ENCODE measurements at places on chromosomes 16 and 17.

DNA sequence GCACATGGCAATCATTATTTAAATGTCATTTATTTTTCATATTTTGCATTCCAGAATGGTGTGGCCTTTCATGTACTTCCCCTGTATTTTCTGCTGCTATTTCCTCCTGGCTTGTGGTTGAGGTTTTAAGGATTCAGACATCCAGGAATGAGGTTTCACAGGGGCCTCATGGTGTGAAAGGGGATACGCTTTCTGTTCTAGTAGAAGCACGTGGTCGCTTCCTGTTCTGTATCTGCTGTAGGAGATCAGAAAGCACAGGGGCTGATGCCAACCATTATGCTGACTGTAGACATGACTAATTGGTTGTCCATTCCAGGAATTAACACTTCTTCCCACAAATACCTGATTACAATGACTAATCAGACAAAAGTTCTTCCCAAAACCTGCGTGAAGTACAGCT, 405.9 kb downstream of the SHISA9 start:
- DNase-seq = peak; percentile 85

DNA sequence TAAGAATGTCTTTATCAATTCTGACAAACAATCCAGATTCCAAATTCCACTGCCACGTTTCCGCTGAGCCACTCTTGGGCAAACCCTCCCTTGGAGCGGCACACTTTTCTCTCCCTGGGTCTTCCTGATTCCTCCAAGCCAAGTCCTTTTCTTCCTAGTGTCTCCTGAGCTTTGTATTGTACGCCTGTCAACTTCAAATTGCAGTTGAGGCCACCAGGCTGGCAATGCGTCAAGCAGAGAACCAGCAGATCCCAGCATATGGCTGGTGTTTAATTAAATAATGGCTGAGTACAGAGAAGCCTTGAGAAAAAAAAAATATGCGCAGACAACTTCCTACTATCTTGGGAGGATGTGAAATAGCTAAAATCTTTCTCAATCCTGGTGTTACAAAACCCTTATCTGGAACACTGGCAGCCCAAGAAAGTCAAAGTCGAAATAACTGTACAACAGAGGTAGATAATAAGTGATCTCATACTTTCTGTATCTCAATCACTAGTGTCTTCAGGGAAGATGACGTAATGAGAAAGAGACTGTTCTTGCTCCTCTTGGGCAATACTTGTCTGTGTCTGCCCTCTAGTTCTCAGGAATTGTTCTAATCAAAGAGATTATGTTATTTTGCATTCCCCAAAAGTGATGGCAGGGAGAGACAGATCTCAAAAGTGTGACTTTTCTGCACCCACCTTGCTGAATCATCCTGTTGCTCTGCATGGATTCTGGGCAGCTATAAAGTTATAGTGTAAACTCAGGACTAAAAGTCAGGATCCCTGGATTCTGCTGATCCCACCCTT, 15.0 kb downstream of the SMIM36 start:
- peak; percentile 42 for DNase-seq

DNA sequence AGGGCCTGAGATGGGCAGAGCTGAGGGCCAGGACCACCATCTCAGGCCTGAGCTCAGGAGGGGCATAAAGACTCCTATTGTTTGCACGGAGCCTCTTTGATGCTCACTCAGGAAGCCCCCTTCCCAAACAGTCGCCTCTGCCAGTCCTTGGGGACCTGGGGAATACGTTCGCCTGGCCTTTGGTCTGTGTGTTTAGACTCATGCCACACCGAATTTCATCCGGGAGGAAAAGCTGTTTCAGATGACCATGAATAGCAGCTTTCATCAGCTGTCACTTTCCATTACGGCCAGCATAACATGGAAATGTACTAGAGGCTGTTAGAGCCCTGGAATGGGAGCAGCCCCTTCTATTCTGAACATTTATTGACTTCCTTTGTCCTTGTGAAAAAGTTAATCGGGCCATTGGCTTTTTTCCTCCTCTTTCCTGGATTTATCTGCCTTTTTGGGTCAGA, 139.0 kb downstream of the HS3ST3A1 start:
- DNase-seq = no peak

DNA sequence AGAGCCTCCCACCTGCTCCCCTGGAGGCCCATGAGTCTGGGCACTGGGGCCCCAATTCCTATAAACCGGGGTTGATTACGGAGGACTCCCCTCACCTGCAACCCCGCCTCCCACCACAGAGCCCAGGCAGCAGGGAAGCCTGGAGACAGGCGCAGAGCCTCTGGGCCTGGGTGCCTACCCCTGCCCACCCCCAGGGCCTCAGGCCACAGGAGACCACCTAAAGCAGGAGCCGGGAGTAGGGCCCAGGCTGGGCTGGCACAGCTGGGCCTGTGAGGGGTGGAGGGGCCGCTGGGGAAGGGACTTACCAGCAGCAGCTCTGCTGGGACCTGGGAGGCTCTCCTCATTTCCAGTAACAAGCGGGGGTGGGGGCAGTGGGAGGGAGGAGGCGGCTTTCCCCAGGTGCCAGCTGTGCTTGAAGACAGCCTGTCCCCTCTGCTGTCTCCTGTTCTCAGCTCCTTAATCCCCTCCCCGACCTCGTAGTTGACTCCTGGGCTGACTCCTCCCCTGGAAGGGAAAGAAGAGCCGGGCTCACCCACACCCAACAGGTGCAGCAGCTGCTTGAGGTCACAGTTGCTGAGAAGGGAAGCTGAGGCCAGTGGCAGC, 46.8 kb downstream of the TMEM235 start:
- DNase-seq = peak; percentile 89

- DNase-seq = no peak
Measured at GRCh38 chr17:58956997-58957724, 149.5 kb downstream of the TRIM37 start.

DNA sequence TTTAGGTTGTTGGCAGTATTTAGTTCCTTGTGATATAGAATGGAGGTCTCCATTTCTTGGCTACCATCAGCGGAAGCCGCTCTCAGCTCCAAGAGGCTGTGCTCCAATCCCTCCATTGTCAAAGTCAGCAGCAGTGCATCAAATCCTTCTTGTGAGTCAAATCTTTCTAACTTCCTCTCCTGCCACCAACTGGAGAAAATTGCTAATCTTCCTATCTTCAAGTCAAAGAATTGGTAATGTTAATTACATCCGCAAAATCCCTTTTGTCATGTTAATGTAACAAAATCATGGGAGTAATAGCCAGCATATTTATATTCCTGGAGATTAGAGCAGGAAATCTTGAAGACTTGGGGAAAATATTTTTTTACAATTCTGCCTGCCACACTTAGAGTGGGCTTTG, 436.4 kb upstream of the DYNLRB2 start:
- DNase-seq = no peak

DNA sequence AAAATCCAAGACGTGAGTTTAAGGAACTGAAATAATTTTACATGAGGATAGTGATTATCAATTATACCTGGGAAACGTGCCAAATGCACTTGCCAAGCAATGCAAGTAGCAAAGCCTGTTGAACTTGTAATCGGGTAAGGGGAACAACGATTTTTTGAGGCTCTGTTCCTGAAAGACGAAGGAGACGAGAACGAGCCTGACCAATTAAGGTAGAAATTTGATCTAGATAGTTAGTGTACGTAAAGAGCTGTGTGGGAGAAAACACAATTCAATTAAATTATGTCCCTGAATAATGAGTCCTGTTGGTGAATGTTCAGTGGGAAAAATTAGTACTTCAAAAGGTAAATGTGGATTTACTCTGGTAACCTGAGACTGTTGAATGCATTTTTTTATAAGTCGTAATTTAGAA, 17.7 kb upstream of the KCTD5 start:
- DNase-seq = peak; percentile 31

DNA sequence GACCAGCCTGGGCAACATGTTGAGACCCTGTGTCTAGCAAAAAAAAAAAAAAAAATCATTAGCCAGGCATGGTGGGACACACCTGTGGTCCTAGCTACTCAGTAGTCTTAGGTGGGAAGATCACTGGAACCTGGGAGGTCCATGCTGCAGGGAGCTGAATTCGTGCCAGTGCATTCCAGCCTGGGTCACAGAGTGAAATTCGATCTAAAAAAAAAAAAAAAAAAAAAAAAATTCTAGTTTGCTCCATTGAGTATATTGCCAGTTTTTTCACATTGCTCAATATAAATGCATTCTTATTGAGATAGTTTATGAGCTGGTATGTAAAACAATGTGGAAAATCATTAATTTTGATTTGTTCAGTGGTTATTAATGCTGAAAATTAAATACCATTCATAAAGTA, 52.0 kb downstream of the ABHD15 start:
- DNase-seq = peak; percentile 43

- DNase-seq = peak; percentile 87
Measured at GRCh38 chr17:65750631-65751115, 189.2 kb upstream of the AXIN2 start.

GRCh38 chr17:42530952-42531454, 5.0 kb upstream of the NAGLU start:
- no peak for DNase-seq

DNA sequence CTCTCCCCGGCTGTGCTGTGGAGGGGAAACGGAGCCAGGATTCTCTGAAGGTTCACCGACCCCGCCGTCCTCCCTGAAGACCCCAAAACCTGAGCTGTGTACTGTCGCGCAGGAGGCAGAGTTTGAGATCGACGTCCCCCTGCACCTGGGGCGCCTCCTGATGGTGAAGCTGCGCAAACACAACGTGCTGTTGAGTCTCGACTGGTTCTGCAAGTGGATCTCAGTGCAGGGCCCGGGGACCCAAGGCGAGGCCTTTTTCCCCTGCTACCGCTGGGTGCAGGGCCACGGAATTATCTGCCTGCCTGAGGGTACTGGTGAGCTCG, 62.6 kb upstream of the TEKT1 start:
- no peak for DNase-seq

- DNase-seq = no peak
Measured at GRCh38 chr17:49730078-49730784, 22.5 kb upstream of the SLC35B1 start.

- no peak for DNase-seq
Measured at GRCh38 chr16:28192806-28193529, 18.8 kb downstream of the XPO6 start.

GRCh38 chr17:76940295-76940694, 72.1 kb downstream of the MGAT5B start:
- no peak for DNase-seq

DNA sequence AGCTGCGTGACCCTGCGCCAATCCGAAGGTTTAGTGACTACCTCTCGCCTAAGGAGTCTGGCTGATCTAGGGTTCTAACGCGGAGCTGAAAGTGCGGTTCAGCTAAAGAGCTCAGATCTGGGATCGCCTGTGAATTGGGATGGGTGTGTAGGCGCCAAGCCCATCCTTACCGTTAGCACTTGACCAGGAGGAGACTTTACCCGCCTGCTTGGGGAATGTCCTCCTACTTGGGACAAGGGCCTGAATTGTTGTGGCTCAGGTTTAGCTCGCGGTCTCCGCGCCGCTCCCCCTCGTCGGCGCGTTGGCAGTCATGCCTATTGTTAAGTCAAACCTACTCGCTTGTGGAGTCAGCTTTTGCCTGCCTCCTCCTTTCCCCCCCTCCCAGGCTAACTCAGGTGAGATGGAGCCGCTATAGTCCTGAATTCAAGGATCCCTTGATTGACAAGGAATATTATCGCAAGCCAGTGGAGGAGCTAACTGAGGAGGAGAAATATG, 480 bp downstream of the MRPS7 start:
- DNase-seq = no peak

DNA sequence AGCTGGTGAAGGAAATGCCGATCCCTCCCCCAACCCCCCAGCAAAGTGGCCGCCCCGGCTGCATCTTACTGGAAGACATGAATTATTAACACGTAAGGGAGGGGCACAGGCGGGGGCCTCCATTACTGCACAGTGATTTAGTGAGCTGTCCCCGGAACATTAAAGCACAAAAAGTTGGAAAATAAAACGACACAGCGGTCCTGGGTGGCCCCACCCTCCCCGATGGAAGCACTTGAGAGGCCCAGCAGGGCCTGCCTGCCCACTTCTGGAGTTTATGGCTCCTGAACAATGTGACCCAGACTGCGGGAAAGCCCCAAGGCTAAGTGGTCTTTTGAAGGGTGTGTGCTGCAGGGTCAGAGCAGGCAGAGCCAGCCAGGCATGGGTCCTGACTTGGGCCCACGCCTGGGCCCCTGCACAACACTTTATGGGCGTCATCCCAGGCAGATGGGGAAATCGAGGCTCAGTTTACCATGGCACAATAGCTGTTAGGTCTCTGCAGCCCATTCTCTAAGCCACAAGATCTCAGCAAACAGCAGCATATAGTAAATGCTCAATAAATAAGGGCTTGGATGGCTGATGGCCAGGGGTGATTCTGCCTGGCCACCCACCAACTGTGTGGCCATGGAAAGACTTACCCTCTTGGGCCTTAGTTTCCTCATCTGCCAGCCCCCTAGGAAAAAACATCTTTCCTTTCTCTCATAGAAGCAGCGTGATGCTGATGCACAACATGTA, 22.8 kb downstream of the CCDC102A start:
- DNase-seq = no peak

DNA sequence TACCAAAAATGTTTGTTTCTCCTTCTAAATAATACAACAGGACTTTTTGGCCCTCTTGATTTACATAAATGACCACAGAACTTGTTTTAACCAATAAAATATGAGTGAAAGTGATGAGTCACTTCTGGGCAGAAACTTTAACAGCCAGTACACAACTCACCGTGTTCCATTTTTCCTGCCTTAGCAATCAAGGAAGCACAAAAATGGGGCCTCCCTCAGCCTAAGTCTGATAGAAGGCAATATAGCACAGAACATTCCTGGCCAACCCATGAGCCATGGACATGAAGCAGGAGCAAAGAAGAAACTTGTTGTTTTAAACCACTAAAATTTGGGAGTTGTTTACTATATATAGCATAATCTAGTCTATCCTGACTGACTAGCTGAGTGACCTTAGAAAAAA, 61.1 kb upstream of the MTMR4 start:
- DNase-seq = no peak

GRCh38 chr17:37706446-37706845, 38.4 kb downstream of the HNF1B start:
- no peak for DNase-seq

GRCh38 chr16:50472472-50472871, 75.7 kb upstream of the NKD1 start:
- DNase-seq = no peak

GRCh38 chr16:84260766-84261554, 21.1 kb upstream of the KCNG4 start:
- no peak for DNase-seq

GRCh38 chr17:80822021-80822699, 169.5 kb upstream of the CHMP6 start:
- no peak for DNase-seq

DNA sequence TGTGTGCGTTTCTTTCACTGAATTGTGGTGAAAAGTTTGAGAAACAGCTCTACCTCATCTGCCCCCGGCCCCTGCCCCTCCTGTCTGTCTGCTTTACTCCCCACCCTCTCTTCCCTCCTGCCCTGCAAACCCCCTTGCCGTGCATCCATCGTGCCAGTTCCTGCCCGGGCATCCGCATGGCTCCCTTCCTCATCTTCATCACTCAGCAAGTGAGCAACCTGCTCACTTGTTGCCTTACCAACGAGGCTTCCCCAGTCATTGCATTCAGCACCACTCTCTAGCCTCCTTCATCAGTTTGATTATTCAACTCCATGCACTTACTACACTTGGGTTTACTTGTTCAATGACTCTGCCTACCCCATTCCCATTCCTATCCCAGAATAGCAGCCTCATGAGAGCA, 34.8 kb upstream of the SDK2 start:
- DNase-seq = no peak

- DNase-seq = no peak
Measured at GRCh38 chr17:66268247-66268927, 34.0 kb upstream of the PRKCA start.

- DNase-seq = no peak
Measured at GRCh38 chr17:78365561-78366108, 5.8 kb upstream of the SOCS3 start.

Data from NCI-H2171 treated with DMSO at 0.1 percent for 48 hours (cell line).